Sigmoid colon (tissue), 7 donors: ENCODE measurements at places on chromosomes 7 and 10. TPM values are rescaled to one million over a fixed set of nuclear protein-coding genes. Genes with fewer than 3 reads are reported as not detected.
A peak's percentile ranks its signal among the peaks of the same experiment; 100 is the strongest.

Gene UTF1
- not detected for polyA plus RNA-seq

Gene PON3
- 1.8 TPM for polyA plus RNA-seq

Gene OR2F1
- not detected for polyA plus RNA-seq

Gene TEX36
- polyA plus RNA-seq: not detected

Gene AGAP5
- 1.2 TPM for polyA plus RNA-seq

DNA sequence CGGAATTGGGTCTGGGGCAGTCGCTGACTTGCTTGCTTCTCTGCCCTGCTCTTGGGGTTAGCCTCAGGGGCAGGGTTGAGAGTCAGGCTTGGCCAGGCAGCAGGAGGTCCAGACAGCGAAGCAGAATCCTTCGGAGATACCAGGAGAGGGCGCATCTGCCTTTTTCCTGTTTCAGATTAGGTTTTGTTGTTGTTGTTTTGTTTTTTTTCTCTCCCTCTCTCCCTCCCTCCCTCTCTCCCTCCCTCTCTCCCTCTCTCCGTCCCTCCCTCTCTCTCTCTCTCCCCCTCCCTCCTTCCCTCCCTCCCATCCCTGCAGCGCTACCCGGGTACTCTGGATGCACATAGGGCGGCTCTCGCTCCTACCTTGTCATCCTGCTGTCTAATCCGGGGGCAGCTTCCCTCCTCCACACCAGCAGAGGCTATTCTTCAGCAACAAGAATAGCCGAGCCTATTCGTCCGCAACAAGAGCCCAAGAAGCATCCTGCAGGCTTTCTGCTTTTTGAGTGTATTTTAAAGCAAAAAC, 758 bp upstream of the OPTN start:
- H3K4me1 ChIP-seq: no peaks in the 10 kb centered on the region
- DNase-seq: peak; percentile 77
- no peaks in the 10 kb centered on the region for H3K36me3 ChIP-seq
- peak overlapping the region; percentile 96 for H3K27ac ChIP-seq

- DNase-seq: no peak
- no peaks in the 10 kb centered on the region for H3K27me3 ChIP-seq
- H3K4me1 ChIP-seq: no peaks in the 10 kb centered on the region
- H3K36me3 ChIP-seq: no peaks in the 10 kb centered on the region
These were observed 26.8 kb downstream of the BET1 start for GRCh38 chr7:93977211-93977950.

GRCh38 chr10:78806681-78807221, 262.0 kb upstream of the ZMIZ1 start:
- peak overlapping the region; percentile 83 for H3K27ac ChIP-seq
- no peaks in the 10 kb centered on the region for H3K36me3 ChIP-seq
- DNase-seq: no peak

- no peaks in the 10 kb centered on the region for H3K36me3 ChIP-seq
- H3K27me3 ChIP-seq: no peaks in the 10 kb centered on the region
- H3K4me3 ChIP-seq: no peak overlapping the region
- no peak for DNase-seq
- H3K27ac ChIP-seq: no peak overlapping the region
These were observed 4.7 kb upstream of the EBLN1 start for GRCh38 chr10:22222236-22223190.

DNA sequence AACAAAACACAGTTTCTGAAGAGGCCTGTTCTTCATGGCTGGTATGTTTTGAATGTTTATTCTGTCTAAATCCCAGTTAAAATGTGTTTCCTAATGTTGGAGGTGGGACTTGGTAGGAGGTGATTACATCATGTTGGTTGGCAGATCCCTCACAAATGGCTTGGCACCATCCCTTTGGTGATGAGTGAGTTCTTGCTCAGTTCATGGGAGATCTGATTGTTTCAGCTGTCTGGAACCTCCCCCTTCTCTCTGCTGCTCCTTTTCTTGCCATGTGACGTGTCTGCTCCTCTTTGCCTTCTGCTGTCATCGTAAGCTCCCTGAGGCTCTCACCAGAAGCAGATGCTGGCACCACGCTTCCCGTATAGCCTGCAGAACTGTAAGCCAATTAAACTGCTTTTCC, 383.6 kb upstream of the TPK1 start:
- H3K27me3 ChIP-seq: no peaks in the 10 kb centered on the region
- no peaks in the 10 kb centered on the region for H3K4me1 ChIP-seq
- H3K4me3 ChIP-seq: no peak overlapping the region

- H3K27ac ChIP-seq: no peak overlapping the region
- H3K36me3 ChIP-seq: no peaks in the 10 kb centered on the region
- H3K4me1 ChIP-seq: no peaks in the 10 kb centered on the region
- H3K27me3 ChIP-seq: no peaks in the 10 kb centered on the region
These were observed 151.1 kb upstream of the PPP2R2D start for GRCh38 chr10:131749767-131750142.
